ENCODE measurements at places on chromosomes 5 and 9. TPM values are rescaled to one million over a fixed set of nuclear protein-coding genes. Genes with fewer than 3 reads are reported as not detected.

The ZFR gene
- 82.4 TPM for polyA plus RNA-seq

GRCh38 chr9:101418518-101419430 is 16.8 kb downstream of the ALDOB start:
- no peak for DNase-seq

- no peak for DNase-seq
Observed at GRCh38 chr5:159788835-159789331, 127.4 kb upstream of the ADRA1B start.

DNA sequence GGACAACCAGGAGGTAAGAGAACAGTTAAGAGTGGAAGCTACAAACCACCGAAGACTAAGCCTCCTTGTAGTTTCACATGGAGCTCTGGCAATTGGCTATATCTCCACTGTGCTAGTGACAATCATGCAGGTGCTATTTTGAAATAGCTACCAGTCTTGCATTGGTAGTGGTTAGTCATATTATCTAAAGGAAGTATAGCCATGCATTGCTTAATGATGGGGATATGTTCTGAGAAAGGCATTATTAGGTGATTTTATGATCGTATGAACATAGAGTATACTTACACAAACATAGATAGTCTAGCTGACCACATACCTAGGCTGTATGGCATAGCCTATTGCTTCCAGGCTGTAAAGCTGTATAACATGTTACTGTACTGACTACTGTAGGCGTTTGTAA is 28.4 kb downstream of the HSDL2 start:
- DNase-seq = no peak

The ACOT12 gene
- polyA plus RNA-seq = 0.22 TPM

- DNase-seq = peak; percentile 80
Observed at GRCh38 chr5:115977988-115978387, 15.7 kb downstream of the LVRN start.

- DNase-seq = peak; percentile 76
Observed at GRCh38 chr5:122078116-122079110, at the start of gene LOX. Gene LOX, minus strand, starts transcription at chr5:122078259. Its CDS starts 274 bp downstream, at chr5:122077985.

The CD14 gene
- polyA plus RNA-seq = 18.3 TPM

The CORO2A gene
- 0.32 TPM for polyA plus RNA-seq

DNA sequence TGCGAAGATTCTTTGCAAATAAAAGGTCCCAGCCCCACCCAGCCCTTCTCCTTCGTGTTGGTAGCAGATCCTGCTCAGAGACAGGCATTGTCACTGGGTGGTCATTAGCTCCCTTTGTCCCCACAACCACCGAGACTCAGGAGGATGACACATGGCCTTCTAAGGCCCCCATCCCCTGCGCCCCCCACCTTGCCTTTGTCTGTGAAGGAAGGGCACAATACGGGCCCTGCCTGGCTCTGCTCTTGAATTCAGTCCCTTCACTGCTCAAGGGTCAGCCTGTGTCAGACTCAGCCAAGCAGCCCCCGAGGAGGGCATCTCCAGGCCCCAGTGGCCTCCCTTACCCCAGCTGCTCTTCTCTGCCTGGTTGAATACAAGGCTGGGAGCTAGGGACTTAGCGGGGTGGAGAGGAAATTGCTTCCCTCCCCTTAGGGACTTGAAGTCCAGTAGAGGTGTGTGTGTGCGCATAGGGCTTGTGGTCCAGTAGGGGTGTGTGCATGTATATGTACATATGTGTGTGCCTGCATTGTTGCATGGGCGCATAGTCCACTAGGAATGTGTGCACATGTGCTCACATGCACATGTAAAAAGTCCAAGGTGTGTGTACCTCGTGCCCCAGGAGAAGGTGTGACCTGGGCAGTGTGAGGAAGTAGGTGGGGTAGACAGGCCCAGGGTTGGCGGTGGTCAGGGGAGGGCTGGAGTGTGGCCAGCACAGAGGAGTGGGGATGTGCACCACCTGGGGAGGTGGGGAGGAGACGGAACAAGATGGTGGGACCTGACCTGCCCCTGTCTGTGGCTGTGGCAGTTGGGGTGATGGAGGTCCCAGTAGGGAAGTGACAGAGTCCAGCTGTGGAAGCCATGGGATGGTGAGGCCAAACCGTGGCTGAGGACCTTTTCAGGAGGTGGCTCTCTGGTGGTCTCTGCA is 59.1 kb downstream of the PHF2 start:
- DNase-seq = no peak

- no peak for DNase-seq
Observed at GRCh38 chr5:147699496-147700088, 82.9 kb downstream of the JAKMIP2 start.

The PCDHGA10 gene
- polyA plus RNA-seq = 1.4 TPM

- no peak for DNase-seq
Observed at GRCh38 chr5:14700478-14701436, 36.2 kb downstream of the OTULIN start.

DNA sequence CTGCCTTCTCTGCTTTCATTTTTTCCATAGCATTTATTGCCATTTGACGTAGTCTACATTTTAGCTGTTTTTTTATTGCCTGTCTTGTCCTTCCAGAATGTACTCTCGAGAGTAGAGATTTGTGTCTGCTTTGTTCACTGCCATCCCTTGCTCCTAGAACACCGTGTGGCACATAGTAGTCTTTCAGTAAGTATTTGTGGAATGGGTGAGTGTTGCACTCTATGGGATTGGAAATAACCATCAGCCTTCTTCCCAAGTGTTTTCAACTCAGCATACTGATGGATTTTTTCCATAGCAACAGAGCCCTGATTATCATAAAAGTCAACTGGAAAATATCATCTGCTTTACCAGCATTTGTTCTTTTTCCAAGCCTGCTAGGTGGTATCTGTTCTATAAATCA is 462.6 kb downstream of the ENC1 start:
- DNase-seq = no peak

The GCNT4 gene
- 0.15 TPM for polyA plus RNA-seq

GRCh38 chr5:137753691-137754187 is 424 bp downstream of the HNRNPA0 start:
- no peak for DNase-seq

The SLCO6A1 gene
- polyA plus RNA-seq = 0.48 TPM

GRCh38 chr5:159910843-159911229 is 5.4 kb upstream of the ADRA1B start:
- no peak for DNase-seq

The DMAC1 gene
- polyA plus RNA-seq = 61.9 TPM

The AGXT2 gene
- polyA plus RNA-seq = not detected

DNA sequence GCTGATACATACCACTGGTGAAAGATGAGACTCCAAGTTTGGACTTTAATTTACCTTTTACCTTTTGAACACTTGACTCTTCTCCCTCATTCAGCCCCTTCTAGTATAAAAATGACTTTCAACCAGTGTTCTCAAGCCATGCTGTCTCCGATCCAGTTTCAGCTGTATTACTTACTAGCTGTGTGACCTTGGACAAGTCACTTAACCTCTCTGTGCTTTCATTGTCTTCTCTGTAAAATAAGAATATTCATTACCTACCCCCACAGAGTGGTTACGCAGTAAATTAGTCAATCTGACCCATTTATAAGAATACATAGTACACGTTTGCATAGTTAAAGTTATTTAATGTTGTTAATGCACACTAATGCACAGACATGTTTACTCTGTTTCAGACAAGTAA is 12.6 kb upstream of the CEMIP2 start:
- no peak for DNase-seq

GRCh38 chr9:106657926-106658325 is 205.0 kb upstream of the ZNF462 start:
- no peak for DNase-seq

- peak; percentile 68 for DNase-seq
Observed at GRCh38 chr5:72013766-72014624, 93.3 kb upstream of the MAP1B start.

The SPRY4 gene
- polyA plus RNA-seq = 48.7 TPM

The AMBP gene
- not detected for polyA plus RNA-seq

The F2RL1 gene
- polyA plus RNA-seq = 0.32 TPM

The ST6GALNAC4 gene
- polyA plus RNA-seq = 48.9 TPM

DNA sequence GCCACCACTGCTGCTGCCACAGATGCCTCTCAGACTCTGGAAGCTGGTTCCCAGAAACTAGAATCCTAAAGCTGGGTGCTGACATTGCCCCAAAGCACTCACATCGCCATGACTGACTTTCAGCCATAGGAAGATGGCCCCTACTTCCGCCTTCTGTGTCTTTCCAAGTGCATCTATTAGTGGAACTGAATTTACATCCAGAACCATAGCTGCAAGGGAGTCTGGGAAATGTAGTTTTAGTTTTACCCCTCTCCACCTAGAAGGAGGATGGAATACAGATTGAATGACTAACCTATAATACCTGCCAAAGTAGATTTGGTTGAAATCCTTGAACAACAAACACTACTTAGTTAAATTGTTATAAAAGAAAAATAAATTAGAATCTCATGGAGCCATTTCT is 118.8 kb downstream of the RASGRF2 start:
- DNase-seq = no peak

DNA sequence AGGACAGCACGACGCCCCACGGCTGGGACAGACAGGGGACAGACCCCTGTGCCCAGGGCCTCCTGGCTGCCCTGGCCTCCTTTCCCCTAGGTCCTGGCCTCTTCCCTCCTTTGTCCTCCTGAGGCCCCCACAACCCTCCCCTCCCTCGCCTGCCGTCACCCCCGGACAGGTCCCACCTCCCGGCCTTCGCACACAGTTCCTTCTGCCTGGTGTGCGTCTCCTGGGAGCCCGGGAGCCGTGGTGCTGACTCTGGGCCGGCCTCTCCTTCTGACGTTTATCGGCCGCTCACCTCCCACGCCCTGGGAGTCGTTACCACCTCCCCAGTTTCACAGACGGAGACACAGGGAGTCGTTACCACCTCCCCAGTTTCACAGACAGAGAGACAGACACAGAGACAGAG is 25.1 kb upstream of the NOTCH1 start:
- DNase-seq = no peak

The KCNV2 gene
- polyA plus RNA-seq = 0.27 TPM

The PCDHB10 gene
- 3.6 TPM for polyA plus RNA-seq

The EEIG1 gene
- polyA plus RNA-seq = 19.2 TPM

The PCDHGA12 gene
- 1.7 TPM for polyA plus RNA-seq

- no peak for DNase-seq
Observed at GRCh38 chr9:87968155-87968554, 6.2 kb downstream of the CDK20 start.

DNA sequence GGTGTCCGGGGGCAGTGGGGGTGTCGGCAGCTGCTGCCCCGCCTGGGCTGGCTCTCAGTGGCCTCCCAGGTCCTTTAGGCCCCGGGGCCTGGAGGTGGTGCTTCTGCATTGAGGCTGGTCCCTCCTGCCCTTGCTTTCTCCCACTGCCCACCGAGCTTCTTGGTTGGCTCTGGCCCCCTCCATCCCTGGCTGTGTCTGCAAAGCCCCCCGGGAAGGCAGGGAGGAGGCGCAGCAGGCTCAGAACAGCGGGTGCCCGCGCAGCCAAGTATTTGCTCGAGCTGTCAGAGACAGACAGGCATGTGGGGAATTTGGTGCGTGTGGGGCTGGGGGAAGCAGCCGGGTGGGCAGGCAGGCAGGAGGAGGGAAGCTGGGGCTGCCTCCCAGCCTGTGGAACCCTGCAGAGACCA is 11.5 kb downstream of the CXXC5 start:
- no peak for DNase-seq

DNA sequence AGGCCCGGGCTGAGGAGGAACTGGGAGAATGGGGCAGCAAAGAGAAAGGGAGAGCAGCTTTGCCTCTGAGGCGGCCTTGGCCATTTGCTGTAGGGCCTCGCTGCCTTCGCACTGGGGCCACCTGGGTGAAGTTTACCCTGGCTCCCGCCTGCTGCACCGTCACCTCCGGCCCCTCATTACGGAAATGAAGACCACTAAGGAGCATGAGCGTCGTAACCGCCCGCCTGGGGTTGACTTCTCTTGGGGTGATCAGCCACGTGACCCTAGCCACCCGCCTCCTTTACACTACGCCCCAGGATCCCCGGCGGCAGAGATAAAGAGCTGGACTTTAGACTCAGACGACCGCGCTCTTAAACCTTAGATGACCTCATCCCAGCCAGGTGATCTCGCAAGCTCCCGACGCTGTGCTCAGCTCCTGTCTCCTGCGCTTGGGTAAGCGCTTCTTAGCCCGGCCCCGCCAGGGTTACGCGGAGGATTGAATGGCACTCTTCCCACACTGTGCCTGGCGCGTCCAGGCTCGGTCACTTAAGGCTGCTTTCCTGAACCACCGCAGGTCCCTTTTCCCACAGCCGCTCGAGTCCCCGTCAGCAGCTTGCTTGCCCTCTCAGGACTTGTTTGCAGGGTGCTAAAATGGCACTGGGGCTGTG is 107.9 kb upstream of the LARP1 start:
- no peak for DNase-seq

GRCh38 chr5:157959370-157959769 is 100.4 kb upstream of the CLINT1 start:
- no peak for DNase-seq

DNA sequence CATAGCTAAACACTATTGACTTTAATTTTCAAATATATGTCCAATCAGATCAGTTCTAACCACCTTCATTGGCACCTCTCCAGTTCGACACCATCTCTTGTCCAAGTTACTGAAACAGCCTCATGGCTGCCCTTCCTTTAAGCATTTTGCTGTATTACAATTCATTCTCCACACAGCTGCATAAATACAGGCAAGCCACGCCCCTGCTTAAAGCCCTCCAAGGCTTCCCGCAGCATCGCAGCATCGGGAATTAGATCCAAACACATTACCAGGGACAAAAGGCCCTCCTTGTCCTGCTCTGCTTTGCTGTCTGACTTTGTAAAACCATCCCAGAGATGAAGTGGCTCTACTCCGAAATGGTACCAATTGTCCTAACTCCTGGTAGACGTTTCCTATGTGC is 75.1 kb upstream of the RAI14 start:
- peak; percentile 20 for DNase-seq

The PCDHB12 gene
- 2.5 TPM for polyA plus RNA-seq

- no peak for DNase-seq
Observed at GRCh38 chr5:57947181-57947580, 464.6 kb upstream of the ACTBL2 start.

DNA sequence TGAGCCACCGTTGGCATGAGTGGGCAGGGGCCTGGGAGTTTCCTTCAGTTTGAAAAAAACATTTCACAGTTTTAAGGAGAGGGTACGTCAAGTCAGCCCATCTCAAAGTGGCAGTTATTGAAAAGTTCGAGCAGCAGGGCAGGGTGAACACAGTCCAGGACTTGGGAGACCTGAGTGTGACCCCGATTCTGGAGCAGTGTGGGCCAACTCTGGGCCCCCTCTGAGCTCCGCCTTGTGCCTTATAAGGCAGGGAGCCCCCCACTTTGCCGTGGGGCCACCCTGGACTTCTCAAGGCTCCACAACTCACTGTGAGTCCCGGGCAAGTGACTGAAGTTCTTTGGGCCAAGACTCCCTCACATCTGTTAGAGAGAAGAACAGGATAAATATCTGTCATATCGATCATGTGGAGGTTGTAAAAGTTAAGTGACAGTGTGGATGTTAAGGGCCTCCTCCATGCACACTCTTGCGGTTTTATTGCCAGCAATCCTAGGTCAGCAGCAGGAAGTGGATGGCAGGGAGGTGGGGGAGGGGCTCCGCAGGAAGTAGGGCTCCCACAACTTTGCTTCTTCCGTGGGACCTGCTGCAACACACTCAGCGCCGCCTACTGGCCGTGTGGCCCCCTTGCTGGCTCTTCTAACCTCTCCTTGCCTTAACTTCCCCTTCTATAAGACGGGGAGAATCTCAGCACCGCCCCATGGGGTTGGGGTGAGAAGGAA is 38.4 kb downstream of the HRH2 start:
- DNase-seq = no peak

- DNase-seq = no peak
Observed at GRCh38 chr5:43802651-43803050, 199.7 kb downstream of the NNT start.

Data from forelimb muscle (tissue), 1 donor.